ENCODE measurements at places on chromosomes 3 and 15.

DNA sequence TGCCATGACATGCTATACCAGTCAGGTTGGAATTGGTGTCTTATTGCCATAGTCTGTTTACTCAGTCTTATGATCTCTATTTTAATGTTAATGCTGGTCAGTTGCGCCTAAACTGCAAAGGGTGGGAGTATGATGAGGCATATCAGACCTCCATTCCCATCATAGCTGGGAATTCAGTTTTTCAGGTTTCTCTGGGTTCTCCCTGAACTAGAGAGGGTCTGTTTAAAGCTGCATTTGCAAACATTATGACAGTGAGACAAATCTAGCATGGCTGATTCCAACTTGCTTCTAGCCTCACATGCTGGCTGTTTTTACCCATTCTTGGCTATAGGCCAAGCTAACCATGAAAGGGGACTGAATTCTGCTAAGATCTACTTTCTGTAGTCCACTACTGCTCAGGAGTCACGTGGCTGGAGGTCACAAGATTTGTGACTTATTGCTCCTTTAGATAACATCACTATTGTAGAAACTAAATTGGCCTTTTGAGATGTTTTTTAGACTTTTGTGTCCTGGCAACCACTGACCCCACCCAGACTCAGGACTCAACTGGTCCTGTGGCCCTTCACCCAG is 96.5 kb downstream of the TGFBR2 start:
- no peak for DNase-seq

DNA sequence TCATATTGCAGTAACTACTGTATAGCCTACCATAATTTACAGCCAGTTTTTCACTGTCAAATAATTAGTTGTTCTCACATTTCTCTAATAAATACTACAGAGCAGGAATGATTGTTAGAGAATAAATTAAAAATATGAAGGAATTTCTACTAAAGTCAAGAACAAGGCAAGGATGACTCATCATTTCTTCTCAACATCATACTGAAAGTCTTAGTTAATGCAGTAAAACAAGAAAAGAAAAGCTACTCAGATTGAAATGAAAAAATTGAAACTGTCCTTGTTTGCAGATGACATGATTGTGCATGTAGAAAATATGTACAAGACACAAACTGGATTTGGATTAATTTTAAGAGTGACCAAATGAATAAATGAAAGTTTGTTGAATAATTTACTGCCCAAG is 608.2 kb downstream of the NSUN3 start:
- DNase-seq: no peak

DNA sequence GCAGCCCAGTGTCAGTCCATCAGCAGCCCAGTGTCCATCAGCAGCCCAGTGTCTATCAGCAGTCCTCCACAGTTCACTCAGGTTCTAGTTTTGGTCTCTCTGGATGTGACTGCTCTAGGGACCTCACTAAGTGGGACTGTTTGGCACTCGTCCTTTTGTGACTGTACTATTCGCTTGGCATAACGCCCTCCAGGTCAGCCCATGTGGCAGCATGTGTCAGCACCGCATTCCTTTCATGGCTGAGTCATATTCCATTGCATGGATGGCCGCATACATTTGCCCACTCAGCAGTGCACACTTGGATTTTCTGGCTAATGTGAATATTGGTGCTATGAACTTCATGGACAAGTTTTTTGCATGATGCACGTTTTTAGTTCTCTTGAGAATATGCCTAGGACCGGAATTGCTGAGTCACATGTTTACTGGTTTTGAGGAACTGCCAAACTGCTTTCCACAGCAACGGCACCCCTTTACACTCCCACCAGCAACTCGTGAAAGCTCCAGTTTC is 16.4 kb downstream of the CHST13 start:
- no peak for DNase-seq

DNA sequence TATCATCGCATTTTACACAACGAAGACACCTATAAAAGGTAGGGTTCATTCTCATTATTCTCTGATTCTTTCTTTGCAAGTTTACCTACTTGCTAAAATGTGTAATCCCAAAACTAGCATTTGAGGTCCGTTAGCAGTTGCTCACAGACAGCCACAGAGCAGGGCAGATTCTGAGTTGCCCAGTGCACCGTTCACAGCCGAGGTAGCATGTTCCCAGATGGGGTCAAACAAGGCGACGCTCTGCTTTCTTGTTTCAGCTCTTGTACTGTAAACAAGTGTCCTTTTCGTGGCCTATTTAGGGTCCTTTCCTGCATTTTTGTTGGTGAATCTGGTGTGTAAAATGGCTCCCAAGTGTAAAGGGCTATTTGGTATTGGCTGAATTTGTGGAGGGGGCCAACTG is 3.1 kb downstream of the PPP1R2 start:
- DNase-seq: no peak

GRCh38 chr3:167166594-167167253 is 213.4 kb downstream of the ZBBX start:
- DNase-seq: no peak

All from NCI-H1092 (cell line).